ENCODE measurements at places on chromosomes 11 and 22.

- peak; percentile 26 for DNase-seq
Measured at GRCh38 chr11:43825217-43825816, 55.3 kb upstream of the ALKBH3 start.

- no peak for DNase-seq
Measured at GRCh38 chr22:46972256-46972655, 209.8 kb downstream of the TBC1D22A start.

DNA sequence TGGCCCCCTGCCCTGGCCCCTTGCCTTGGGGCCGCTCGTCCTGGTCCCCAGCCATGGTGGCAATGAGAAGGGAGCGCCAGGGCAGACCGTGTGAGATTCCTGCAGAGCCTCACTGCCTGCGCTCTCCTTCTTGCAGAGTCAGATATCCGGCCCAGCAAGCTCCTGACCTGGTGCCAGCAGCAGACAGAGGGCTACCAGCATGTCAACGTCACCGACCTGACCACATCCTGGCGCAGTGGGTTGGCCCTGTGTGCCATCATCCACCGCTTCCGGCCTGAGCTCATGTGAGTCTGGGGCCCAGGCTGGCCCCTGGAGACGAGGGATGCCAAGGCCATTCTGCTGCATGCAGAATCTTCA is 114.1 kb downstream of the MICAL2 start:
- DNase-seq = peak; percentile 87

GRCh38 chr22:19709063-19709769 is 5.1 kb upstream of the SEPTIN5 start:
- DNase-seq = no peak
